CD4-positive, alpha-beta memory T cell (primary cell): ENCODE measurements at places on chromosomes 3 and 15.

- no peaks in the 10 kb centered on the region for H3K4me1 ChIP-seq
- H3K27me3 ChIP-seq: no peaks in the 10 kb centered on the region
- no peak overlapping the region for H3K4me3 ChIP-seq
- H3K27ac ChIP-seq: no peak overlapping the region
- DNase-seq: no peak
These were observed 236.0 kb downstream of the VPS13C start for GRCh38 chr15:61824291-61824690.

DNA sequence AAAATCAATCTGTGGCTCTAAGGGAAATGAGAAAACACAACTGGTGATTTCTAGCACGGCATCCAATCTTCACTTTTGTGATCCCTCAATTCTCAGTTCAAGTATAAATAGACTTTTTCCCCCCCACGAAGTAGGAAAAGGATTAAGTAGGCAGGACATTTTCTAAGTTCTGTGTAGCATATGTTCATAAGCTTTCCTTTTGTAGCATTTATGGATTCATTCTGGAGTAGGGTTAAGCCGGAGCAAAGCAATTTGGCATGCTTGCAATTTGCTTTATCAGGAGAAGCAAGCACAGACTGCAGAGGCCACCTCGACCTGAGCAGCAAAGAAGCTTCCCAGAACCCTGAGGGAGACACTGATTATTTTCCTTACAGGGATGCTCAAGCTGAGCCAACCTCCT is 66.3 kb downstream of the FHIT start:
- H3K36me3 ChIP-seq: no peaks in the 10 kb centered on the region
- H3K4me3 ChIP-seq: no peak overlapping the region
- no peaks in the 10 kb centered on the region for H3K27me3 ChIP-seq
- H3K27ac ChIP-seq: no peak overlapping the region
- no peak for DNase-seq

GRCh38 chr15:29348336-29348914 is 78.8 kb upstream of the NSMCE3 start:
- H3K27ac ChIP-seq: no peak overlapping the region
- no peaks in the 10 kb centered on the region for H3K4me1 ChIP-seq
- H3K4me3 ChIP-seq: no peak overlapping the region
- H3K27me3 ChIP-seq: no peaks in the 10 kb centered on the region
- H3K36me3 ChIP-seq: no peaks in the 10 kb centered on the region

GRCh38 chr3:133926736-133927539 is 31.3 kb upstream of the RAB6B start:
- peaks cover 12% of the 10 kb centered on the region for H3K4me1 ChIP-seq
- no peaks in the 10 kb centered on the region for H3K36me3 ChIP-seq
- H3K27me3 ChIP-seq: no peaks in the 10 kb centered on the region

GRCh38 chr3:184524981-184525336 is 36.6 kb upstream of the EPHB3 start:
- no peaks in the 10 kb centered on the region for H3K36me3 ChIP-seq
- peak overlapping the region; percentile 17 for H3K4me3 ChIP-seq
- peaks cover 15% of the 10 kb centered on the region for H3K4me1 ChIP-seq
- peak; percentile 28 for DNase-seq
- H3K27ac ChIP-seq: no peak overlapping the region

DNA sequence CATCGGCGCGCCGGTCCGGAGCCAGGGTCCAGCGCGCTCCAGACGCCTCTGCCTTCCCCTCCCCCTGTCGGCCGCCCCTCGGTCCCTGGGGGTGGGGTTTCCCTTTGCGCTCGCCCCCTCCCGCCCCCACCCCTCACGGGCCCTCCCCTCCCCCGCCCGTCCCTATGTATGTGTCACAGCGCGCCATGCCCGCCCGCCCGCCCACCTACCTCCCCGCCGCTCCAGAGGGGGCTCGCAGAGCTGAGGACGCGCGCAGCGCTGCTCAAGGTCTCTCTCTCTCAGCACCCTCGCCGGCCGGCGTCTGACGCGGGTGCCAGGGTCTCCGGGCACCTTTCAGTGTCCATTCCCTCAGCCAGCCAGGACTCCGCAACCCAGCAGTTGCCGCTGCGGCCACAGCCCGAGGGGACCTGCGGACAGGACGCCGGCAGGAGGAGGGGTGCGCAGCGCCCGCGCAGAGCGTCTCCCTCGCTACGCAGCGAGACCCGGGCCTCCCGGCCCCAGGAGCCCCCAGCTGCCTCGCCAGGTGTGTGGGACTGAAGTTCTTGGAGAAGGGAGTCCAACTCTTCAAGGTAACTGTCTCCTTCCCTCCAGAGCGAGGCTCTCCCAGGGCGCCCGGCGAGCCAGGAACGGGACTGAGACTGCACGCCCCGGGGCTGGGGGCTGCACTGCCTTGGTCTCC is at the start of gene ACAN:
ACAN (plus strand) TSS at position 196 of the 679 bp plus-strand sequence. CDS start 32,771 bp downstream, outside the sequence.
- no peak within 1 kb of the TSS for H3K27ac ChIP-seq
- no peak for DNase-seq
- no peaks in the 10 kb centered on the region for H3K4me1 ChIP-seq
- no peak within 1 kb of the TSS for H3K4me3 ChIP-seq

DNA sequence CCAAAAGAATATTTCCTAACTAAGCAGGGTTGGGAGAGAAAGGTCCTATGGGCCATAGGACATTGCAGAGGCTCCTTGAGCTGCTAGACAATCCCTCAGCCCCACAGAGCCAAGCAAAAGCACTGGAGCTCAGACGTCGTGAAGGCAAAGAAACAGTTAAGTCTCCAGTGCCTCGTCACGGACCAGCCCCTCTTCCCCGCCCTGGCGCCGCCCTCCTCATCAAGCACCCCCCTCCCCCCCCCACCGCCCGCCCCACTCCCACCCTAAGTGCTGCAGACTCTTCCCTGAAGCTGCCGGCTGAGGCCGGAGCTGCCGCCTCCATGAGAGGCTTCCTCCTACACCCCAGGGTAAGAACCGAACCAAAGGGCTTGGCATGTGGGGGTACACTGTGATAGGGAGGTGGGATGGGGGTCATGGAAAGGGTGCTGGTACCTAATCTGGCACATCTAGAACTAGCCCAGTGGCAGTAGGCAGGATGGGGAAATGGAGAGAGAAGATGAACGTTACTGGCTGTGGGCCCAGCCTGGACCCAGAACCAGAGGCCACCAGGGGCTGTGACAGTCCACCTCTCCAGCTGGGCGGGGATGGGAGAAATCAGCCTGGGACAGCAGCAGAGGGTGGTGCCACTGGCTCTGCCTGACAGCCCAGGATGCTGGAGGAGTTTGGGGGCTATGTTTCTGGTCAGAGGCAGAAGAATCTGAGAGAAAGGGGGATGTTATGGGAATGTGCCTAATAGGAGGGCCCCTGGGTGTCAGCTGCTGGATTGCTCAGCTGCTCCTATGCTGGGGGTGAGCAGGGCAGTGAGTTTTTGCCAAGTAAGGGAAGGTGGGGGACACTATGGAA is at the start of gene MAP1A:
MAP1A (plus strand) TSS at position 255 of the 843 bp plus-strand sequence. CDS start 3,866 bp downstream, outside the sequence.
- no peak within 1 kb of the TSS for H3K27ac ChIP-seq
- no peak for DNase-seq
- no peak within 1 kb of the TSS for H3K4me3 ChIP-seq
- peaks cover 8% of the 10 kb centered on the region for H3K27me3 ChIP-seq

- H3K27me3 ChIP-seq: no peaks in the 10 kb centered on the region
- H3K4me1 ChIP-seq: no peaks in the 10 kb centered on the region
- no peak for DNase-seq
- H3K4me3 ChIP-seq: no peak overlapping the region
- H3K36me3 ChIP-seq: no peaks in the 10 kb centered on the region
These were observed 131.1 kb upstream of the PHLDB2 start for GRCh38 chr3:111727843-111728565.

- H3K4me1 ChIP-seq: peaks cover 15% of the 10 kb centered on the region
- no peaks in the 10 kb centered on the region for H3K36me3 ChIP-seq
- H3K27me3 ChIP-seq: no peaks in the 10 kb centered on the region
These were observed 18.4 kb downstream of the ZBTB38 start for GRCh38 chr3:141386611-141387111.

GRCh38 chr3:174777813-174778212 is 81.3 kb upstream of the NAALADL2 start:
- no peak for DNase-seq
- no peaks in the 10 kb centered on the region for H3K36me3 ChIP-seq
- no peaks in the 10 kb centered on the region for H3K4me1 ChIP-seq
- H3K27me3 ChIP-seq: no peaks in the 10 kb centered on the region
- H3K27ac ChIP-seq: no peak overlapping the region

DNA sequence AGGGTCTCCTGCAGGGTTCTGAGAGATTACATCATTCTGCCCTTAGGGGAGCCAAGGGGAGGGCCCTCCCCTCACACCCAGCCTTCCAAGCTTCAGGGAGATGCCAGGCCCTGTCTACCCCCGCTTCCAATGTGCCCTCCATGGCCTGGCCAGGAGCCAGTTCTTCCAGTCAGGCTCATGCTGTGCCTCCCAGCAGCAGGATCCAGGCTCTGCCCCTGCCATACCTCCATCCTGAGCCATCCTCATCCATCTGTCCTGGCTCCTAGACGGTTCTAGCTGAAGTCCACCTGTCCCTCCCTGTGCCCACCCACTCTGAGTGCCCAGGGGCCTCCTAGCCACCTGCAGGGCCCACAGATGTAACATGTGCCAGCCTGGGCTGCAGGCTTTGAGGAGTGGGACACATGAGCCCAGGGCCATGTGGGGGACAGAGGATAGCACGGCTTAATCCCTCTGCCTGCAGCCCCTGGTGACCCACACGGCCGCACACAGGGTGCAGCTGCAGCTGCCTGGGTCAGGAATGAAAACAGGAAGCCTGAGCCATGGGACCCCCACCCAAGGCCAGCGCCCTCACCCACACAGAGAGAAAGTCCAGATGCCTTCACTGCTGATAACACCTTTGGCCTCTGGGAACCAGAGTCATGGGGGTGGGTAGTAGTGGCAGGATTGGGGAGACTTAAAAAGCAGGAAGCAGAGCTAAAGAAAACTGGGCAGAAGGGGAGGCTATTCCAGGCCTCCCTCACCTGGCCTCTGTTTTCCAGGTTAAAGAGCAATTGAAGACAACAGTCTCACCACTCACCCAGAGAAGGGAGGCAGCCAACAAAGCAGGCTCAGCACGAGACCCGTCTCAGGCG is 11.8 kb downstream of the PLCD1 start:
- H3K4me3 ChIP-seq: no peak overlapping the region
- peaks cover 39% of the 10 kb centered on the region for H3K36me3 ChIP-seq
- DNase-seq: no peak
- no peak overlapping the region for H3K27ac ChIP-seq
